ENCODE measurements at places on chromosomes 12 and 14.

- DNase-seq = peak; percentile 52
These were observed 3.3 kb downstream of the FAR2 start for GRCh38 chr12:29152223-29152868.

GRCh38 chr14:77738559-77739250 is 22.3 kb downstream of the SNW1 start:
- no peak for DNase-seq

GRCh38 chr14:53384536-53384935 is 231.4 kb upstream of the DDHD1 start:
- no peak for DNase-seq

- no peak for DNase-seq
These were observed 1.5 kb downstream of the BMAL2 start for GRCh38 chr12:27334042-27334720.

DNA sequence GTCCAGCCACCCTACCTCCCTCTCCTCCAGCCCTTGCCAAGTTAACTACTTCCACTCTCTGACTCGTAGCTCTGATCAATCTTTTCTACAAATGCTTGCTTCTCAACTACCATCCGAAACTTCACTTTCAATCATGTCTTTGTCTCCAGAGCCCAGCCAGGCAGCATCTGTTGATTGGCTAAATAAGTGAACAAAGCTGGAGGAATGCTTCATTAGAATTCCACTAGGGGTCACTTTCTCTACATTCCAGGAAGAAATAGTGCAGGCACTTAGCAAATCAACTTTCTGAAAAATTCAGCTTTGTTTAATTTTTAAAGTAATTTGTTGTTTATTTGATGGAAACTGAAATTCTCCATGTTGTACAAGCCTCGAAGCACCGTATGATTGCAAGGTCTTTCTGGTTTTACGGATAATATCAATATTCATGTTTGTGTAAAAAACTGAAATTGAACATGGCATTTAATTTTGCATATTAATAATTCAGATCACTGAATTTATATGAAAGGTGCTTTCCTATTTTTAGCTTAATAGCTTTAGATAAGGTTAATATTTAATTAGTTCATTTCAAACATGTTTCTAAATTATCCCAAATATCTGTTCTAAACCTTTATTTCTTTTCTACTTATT is 32.4 kb upstream of the HELB start:
- DNase-seq = peak; percentile 51

DNA sequence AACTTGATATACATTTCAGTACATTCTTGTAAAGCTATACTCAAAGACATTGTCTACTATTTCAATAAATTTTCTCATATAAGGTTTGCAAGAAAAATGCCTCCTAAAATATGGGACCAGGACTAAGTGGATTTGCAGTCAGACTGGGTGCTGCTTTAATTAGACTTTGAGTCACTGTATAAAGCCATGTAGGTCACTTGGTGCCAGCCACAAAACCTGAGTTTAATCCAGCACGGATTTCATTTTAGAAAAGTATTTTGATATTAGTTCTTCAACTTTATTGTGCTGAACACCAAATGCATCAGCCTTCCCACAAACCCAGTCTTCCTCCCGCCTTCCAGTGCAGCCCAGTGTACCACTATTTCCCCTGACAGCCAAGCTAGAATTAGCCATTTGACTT is 9.9 kb upstream of the NID2 start:
- DNase-seq = no peak

GRCh38 chr12:60174941-60175340 is 579.1 kb downstream of the SLC16A7 start:
- DNase-seq = no peak

DNA sequence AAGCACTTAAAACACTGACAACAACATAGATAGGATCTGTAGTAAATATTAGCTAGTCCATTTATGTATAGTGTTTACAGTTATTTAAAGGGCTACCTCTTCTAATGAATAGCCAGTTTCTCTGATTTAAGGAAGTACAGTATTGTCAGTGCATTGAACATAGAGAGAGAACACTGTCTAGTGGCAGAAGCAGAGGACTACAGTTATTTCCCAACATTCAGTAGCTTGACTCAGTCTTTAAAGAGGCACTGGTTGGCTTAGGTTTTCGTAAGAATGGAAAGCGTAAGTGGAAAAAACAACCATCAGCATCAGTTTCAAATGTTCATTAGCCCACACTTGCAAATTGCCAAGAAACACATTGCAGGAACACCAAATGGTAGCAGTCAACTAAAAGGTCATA is 125.0 kb upstream of the HMGA2 start:
- DNase-seq = peak; percentile 24

GRCh38 chr12:132503618-132504204 is 13.8 kb downstream of the FBRSL1 start:
- no peak for DNase-seq

GRCh38 chr14:91801358-91801757 is 66.0 kb downstream of the TC2N start:
- no peak for DNase-seq

GRCh38 chr12:68231691-68232090 is 6.1 kb upstream of the IL26 start:
- DNase-seq = peak; percentile 2
